ENCODE measurements at places on chromosomes 6 and 20.

DNA sequence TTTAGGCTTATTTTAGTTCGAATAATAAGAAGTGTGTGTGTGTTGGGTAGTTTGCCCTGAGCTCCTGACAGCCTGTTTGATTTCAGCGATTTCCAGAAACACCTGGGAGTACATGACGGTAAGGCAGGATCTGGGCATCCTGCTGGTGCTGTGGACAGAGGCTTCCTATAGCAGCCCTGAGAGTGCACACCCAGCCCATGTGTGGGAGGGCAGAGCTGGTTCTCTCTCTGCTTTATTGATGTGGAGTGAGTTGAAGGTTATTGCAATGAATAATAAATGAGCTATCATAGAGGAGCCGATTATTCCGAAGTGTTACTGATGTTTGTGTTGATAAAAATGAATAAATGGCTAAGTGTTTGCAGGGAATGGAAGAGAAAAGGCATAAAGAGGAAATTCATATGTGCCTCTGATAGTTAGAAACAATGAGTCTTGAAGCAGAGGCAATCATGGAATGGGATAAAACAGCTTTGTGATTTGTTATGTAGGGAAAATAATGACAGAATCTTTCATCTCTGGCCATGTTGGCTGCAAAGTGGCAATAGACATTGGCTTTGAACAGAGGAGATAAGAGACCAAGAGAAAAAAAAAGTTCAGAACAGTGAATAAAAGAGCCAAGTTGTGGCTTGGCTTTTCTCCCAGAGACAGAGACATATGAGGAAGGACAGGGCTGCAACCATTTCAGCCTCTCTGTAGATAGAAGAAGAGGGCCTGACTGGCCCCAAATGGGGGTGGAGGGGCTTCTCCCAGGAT lies 166.2 kb upstream of the CHD6 start:
- no peak for DNase-seq

GRCh38 chr6:52588710-52589091 lies 11.8 kb upstream of the TRAM2 start:
- no peak for DNase-seq

GRCh38 chr20:50659975-50660670 lies 31.2 kb downstream of the RIPOR3 start:
- no peak for DNase-seq

DNA sequence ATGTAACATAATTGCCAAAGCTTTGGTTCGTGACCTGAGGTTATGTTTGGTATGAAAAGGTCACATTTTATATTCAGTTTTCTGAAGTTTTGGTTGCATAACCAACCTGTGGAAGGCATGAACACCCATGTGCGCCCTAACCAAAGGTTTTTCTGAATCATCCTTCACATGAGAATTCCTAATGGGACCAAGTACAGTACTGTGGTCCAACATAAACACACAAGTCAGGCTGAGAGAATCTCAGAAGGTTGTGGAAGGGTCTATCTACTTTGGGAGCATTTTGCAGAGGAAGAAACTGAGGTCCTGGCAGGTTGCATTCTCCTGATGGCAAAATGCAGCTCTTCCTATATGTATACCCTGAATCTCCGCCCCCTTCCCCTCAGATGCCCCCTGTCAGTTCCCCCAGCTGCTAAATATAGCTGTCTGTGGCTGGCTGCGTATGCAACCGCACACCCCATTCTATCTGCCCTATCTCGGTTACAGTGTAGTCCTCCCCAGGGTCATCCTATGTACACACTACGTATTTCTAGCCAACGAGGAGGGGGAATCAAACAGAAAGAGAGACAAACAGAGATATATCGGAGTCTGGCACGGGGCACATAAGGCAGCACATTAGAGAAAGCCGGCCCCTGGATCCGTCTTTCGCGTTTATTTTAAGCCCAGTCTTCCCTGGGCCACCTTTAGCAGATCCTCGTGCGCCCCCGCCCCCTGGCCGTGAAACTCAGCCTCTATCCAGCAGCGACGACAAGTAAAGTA lies 547 bp upstream of the ESR1 start:
- DNase-seq: no peak

- no peak for DNase-seq
Observed at GRCh38 chr20:52746190-52746589, 226.0 kb upstream of the TSHZ2 start.

- no peak for DNase-seq
Observed at GRCh38 chr20:16368645-16369292, 204.5 kb downstream of the KIF16B start.

GRCh38 chr20:51338692-51339440 lies 203.7 kb downstream of the NFATC2 start:
- DNase-seq: no peak

- DNase-seq: no peak
Observed at GRCh38 chr20:62568045-62568389, 74.3 kb upstream of the SLCO4A1 start.

DNA sequence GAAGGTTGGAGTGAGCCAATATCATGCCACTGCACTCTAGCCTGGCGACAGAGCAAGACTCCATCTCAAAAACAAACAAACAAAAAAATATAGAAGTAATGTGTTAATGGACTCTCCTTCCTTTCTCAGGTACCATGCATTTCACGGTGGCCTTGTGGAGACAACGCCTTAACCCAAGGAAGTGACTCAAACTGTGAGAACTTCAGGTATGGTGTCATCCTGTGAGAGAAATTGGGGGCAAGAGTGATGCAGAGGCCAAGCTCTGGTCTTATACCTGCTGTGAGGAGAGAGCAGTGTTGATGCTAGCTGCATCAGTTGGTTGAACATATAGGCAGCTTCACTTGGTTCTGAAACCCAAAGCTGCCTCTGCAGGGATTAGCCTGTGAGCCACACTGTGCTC lies 6.2 kb downstream of the ITCH start:
- no peak for DNase-seq

DNA sequence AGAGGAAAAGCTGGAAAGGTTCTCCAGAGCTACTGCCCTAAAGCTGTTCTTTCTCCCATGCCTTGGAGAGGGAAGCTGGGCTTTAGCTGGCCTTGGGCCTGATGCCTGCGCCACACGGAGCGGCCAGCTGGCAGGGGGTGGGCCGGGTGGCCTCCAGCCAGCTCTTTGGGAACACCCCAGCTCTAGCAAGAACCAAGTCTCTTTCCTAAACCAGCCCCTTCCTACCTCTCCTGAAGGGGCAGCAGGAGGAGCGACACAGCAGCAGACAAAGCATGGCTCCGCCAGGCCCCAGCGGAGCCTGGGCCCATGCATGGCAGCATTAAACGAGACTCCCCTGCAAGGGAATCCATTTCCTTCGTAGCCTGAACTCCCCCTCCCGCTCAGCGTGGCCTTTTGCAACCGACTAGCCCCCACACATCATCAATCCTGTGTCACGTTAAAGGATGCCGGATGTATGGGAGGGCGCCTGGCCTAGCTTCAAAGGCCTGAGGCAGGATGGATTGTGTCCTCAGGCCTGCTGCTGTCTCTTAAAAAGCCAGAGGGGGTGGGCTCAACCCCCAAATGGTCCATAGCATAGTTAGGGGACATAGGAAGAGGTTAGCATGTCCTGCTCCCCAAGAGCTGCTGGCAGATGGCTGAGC lies 14.0 kb downstream of the MRPS18A start:
- no peak for DNase-seq

DNA sequence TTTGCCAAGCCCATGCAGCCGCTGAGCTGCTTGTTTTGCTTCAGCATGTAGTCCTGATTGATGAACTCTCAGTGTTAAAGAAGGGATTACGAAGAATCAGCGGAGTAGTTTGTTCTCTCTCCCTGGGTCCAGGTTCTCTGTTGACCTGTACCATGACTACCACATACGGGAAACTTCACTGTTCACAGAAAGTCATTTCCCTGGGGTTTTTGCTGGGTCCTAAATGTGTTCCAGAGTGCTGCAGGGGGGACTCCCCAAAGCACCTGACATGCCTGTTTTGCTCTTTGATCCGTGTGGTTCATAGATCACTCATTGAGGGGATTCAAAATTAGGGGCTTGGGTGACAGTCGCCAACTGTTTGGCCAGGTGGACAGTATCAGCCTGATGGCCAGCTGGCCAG lies 5.5 kb downstream of the LSM14B start:
- no peak for DNase-seq

DNA sequence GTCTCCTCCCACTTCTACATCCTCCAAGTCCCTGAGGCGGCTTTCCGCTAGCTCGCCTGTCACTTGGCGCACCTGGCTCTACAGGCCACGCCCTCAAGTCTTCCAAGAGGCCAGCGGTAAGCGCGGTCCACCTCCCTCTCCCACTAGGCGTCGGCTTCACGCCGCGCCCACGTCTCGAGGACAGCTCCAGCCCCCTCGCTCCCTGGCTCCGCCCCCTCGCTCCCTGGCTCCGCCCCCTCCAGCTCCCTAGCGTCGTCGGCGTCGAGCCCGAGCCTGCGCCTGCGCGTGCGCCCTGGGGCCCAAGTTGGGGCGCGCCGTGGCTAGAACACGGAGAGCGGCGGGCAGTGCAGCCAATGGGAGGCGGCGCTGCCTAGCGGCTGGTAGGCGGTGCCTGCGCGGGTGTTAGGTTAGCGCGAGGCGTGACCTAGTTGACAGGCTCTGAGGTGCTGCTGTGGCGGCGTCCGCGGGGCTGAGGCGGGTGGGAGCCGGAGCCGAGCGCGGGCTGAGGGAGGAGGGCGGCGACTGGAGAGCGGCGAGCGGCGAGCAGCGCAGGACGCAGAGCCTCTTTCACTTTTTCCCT lies at the start of gene MACROD2:
Gene MACROD2 (plus strand): TSS at position 431 of the 580 bp plus-strand sequence.
- no peak for DNase-seq
